ENCODE measurements at places on chromosomes 3 and 15.

GRCh38 chr15:80694611-80695098 lies 455 bp upstream of the ABHD17C start:
- peak overlapping the region; percentile 64 for H3K27ac ChIP-seq
- peaks cover 12% of the 10 kb centered on the region for H3K27me3 ChIP-seq
- no peaks in the 10 kb centered on the region for H3K36me3 ChIP-seq
- H3K4me1 ChIP-seq: peaks cover 8% of the 10 kb centered on the region
- peak overlapping the region; percentile 81 for H3K4me3 ChIP-seq
- peak; percentile 45 for DNase-seq

GRCh38 chr15:85462029-85462428 lies 81.6 kb downstream of the AKAP13 start:
- peaks cover 2% of the 10 kb centered on the region for H3K27me3 ChIP-seq
- H3K4me3 ChIP-seq: no peak overlapping the region
- no peak overlapping the region for H3K27ac ChIP-seq
- H3K36me3 ChIP-seq: no peaks in the 10 kb centered on the region
- no peak for DNase-seq

DNA sequence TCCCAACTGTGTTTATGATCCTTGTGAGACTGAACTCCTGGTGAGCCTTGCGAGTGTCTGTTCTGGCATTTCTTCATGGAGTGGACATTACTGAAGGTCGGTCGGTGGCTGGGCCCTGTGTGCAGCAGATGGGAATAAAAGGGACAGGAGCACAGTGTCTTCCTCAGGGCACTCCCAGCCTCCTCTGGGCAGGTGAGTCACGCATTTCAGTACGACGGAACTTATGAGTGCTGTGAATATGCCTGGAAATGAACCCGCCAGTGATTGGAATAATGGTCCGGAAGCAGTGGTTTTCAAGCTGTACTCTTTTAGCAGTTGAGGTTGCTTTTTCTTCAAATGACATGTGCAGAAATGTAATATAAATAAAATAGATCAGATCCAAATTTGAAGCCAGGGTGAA lies 55.1 kb downstream of the LARS2 start:
- H3K4me1 ChIP-seq: peaks cover 17% of the 10 kb centered on the region
- no peaks in the 10 kb centered on the region for H3K36me3 ChIP-seq
- no peak for DNase-seq
- H3K27ac ChIP-seq: no peak overlapping the region
- no peak overlapping the region for H3K4me3 ChIP-seq
- H3K27me3 ChIP-seq: peaks cover 2% of the 10 kb centered on the region

DNA sequence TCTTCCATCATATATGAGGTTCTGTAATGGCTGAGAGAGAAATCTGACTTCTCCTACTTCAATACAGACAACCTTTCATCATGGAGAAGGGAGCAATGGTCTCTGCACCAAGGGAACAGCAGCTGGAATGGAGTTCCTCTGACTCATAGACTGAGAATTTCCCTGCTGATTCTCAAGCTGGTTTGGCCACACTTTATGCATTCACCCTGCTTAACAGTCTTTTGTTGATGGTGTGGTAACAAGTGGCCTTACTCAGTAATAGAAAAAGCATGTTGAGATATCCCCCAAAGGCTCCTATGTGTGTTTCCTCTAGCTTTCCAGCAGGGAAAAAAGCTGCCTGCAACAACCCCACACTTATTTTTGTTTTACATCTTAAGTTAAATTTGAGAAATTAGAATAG lies 138.1 kb downstream of the GREM1 start:
- no peak overlapping the region for H3K27ac ChIP-seq
- H3K4me3 ChIP-seq: no peak overlapping the region
- H3K27me3 ChIP-seq: no peaks in the 10 kb centered on the region
- H3K36me3 ChIP-seq: no peaks in the 10 kb centered on the region
- H3K4me1 ChIP-seq: no peaks in the 10 kb centered on the region

DNA sequence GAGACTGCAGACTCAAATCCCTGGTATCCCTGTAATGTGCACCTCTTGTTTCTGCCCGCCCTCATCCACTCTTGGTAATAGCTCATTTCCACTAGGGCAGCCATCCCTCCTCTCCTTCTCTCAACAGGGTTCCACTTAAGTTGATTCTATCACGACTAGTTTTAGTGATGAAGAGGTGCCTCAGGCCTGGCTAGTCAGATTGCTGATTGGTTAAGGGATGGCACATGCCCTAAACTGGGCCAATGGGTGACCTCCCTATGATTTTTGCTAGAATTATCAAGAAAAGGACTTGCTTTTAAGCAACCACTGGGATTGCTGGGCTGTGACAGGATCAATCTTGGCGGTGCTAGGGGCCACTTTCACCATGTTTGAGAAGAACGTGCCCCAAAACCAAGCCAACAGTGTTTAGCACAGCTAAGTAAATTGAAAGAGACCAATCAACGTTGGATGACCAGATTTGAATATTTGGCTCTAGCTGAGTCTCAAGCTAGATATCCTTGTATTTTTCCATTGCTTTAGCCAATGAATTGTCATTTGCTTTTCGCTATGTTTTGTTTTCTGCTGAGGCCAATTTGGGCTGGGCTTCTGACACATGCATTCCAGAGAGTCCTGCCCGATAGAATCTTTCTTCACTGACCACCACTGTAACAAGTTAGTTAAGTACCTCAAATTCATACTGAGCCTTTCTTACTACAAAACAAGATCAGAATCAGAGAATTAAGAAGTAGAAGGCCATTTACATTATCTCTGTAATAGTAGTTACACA lies 131.0 kb downstream of the PDZRN3 start:
- no peak overlapping the region for H3K4me3 ChIP-seq
- DNase-seq: no peak
- H3K27me3 ChIP-seq: peaks cover 2% of the 10 kb centered on the region

DNA sequence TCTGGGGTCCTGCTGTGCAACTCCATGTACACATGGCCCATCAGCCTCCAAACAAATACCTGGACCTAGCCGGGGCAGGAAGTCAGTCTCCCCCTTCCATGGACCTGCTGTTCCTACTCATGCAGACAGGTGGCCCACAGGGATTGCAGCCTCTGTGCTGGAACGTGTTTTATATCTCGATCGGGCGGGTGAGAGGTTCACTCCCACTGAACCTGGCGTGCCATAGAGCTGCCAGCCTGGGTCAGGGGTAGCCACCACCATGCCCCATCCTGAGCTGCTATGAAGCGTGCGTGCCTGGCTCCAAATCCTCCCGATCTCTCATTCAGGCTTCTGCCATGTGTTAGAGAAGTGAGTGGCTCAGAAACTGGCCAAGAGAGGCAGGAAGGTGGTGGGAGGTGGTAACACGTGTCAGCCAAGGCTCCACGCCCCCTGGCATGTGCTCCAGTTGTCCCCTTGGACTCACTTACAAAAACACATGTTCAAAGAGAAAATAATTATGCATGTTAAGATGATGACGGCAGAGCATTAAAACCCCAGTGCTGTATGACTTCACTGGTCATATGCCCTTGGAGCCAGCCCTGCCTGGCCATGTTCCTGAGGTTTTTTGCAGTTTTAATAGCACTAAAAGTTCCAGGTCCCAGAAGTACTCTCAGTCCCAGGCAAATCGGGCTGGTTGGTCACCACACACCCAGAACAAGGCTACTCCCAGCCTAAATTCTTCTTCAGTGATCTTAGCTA lies 30.6 kb downstream of the CTSH start:
- no peaks in the 10 kb centered on the region for H3K27me3 ChIP-seq
- no peak overlapping the region for H3K27ac ChIP-seq
- H3K36me3 ChIP-seq: no peaks in the 10 kb centered on the region
- no peak for DNase-seq
- no peak overlapping the region for H3K4me3 ChIP-seq
- peaks cover 12% of the 10 kb centered on the region for H3K4me1 ChIP-seq

GRCh38 chr3:128489927-128490649 lies 2.9 kb downstream of the GATA2 start:
- H3K4me3 ChIP-seq: peak overlapping the region; percentile 84
- peak; percentile 77 for DNase-seq
- H3K4me1 ChIP-seq: peaks cover 9% of the 10 kb centered on the region
- H3K27ac ChIP-seq: no peak overlapping the region

- H3K36me3 ChIP-seq: no peaks in the 10 kb centered on the region
- H3K4me1 ChIP-seq: no peaks in the 10 kb centered on the region
- H3K27me3 ChIP-seq: peaks cover 3% of the 10 kb centered on the region
- DNase-seq: no peak
Measured at GRCh38 chr3:24027946-24028345, 82.9 kb downstream of the NR1D2 start.

DNA sequence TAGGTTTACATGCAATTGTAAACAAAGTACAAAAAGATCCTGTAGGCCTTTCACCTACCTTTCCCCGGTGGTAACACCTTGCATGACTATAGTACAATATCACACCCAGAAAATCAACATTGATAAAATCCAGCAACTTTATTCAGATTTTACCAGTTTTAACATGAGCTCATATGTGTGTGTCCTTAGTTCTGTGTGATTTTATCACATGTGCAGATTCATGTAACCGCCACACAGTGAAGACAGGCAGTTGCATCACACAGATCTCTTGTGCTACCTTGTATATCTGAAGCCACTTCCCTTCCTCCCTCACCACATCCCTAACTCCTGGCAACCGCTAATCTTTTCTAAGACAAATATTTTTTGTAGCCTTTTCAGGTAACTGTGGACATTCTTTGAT lies 183.5 kb upstream of the C2CD4B start:
- no peak overlapping the region for H3K27ac ChIP-seq
- H3K4me1 ChIP-seq: peaks cover 3% of the 10 kb centered on the region
- H3K4me3 ChIP-seq: no peak overlapping the region
- no peaks in the 10 kb centered on the region for H3K36me3 ChIP-seq
- no peaks in the 10 kb centered on the region for H3K27me3 ChIP-seq

DNA sequence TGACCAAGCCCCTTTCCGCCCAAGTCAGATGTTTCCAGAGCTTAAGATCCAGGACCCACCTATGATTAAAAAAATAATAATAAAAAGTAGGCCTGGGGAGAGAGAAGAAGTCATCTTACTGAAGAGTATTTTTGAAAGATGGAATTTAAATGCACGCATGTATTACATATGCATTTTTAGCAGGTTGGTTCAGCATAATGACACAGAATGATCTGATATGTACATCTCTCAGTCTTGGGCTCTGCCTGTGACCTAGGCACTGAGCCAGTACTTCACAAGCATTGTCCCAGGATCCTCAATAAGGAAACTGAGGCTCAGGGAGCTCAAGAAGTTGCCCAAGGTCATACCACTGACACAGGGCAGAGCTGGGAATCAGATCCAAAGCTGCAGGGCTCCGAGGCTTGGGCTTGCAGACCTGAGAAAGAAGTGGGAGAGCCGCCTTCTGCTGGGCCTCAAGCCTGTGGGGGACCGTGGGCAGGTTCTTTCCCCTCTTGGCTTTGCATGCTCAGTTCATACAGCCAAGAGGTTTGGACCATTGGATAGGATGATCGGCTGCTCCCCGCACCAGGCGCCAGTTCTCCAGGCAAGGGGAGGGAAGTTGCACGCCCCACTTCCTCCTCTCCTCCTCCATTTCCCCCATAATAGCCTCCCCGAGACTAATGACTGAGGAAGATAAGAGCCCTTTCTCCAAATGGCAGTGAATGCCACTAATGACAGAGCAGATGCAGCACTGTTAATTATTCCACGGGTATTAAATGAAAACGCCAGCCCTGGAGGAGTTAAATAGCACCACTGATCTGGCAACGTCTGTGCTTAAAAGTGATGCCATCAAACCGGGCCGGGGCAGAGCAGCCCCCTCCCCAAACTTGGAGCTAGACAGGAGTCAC lies 6.9 kb downstream of the SLC6A1 start:
- no peak for DNase-seq
- H3K4me1 ChIP-seq: peaks cover 3% of the 10 kb centered on the region
- no peak overlapping the region for H3K4me3 ChIP-seq
- H3K36me3 ChIP-seq: no peaks in the 10 kb centered on the region
- peaks cover 6% of the 10 kb centered on the region for H3K27me3 ChIP-seq

GRCh38 chr3:177357352-177358090 lies 160.2 kb upstream of the TBL1XR1 start:
- H3K27ac ChIP-seq: peak overlapping the region; percentile 89
- DNase-seq: peak; percentile 26
- H3K4me3 ChIP-seq: peak overlapping the region; percentile 86
- H3K36me3 ChIP-seq: no peaks in the 10 kb centered on the region
- peaks cover 43% of the 10 kb centered on the region for H3K4me1 ChIP-seq

- DNase-seq: no peak
- H3K27me3 ChIP-seq: no peaks in the 10 kb centered on the region
- H3K4me3 ChIP-seq: no peak overlapping the region
- H3K27ac ChIP-seq: no peak overlapping the region
Measured at GRCh38 chr15:37016231-37016630, 84.1 kb downstream of the MEIS2 start.

DNA sequence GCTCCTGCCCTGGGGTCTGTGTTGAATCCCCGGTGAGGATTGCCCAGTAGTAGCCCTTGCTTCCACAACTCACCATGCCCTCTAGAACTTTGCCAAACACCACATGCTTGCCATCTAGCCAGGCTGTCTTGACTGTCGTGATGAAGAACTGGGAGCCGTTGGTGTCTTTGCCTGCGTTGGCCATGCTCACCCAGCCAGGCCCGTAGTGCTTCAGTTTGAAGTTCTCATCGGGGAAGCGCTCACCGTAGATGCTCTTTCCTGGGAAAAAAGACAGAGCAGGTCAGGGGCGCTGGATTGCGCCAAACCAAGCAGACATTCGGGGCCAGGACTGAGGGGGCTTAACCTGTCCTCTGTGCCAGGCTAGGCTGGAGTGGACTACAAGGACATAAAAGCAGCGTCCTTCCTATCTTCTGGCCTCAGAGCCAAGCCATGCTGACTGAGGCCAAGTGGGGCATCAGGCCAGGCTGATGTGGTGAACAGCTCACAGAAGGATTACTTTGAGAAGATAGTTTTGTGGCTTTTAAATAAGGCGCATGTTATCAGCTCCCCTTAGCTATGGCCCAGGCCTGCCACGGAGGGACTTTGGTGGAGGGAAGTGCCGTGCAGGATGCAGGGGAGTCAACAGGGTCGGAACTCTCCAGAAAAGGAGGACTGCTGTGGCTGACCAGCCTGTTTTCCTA lies 5.3 kb downstream of the SNX22 start:
- H3K4me1 ChIP-seq: peaks cover 8% of the 10 kb centered on the region
- peaks cover 4% of the 10 kb centered on the region for H3K36me3 ChIP-seq
- no peaks in the 10 kb centered on the region for H3K27me3 ChIP-seq

DNA sequence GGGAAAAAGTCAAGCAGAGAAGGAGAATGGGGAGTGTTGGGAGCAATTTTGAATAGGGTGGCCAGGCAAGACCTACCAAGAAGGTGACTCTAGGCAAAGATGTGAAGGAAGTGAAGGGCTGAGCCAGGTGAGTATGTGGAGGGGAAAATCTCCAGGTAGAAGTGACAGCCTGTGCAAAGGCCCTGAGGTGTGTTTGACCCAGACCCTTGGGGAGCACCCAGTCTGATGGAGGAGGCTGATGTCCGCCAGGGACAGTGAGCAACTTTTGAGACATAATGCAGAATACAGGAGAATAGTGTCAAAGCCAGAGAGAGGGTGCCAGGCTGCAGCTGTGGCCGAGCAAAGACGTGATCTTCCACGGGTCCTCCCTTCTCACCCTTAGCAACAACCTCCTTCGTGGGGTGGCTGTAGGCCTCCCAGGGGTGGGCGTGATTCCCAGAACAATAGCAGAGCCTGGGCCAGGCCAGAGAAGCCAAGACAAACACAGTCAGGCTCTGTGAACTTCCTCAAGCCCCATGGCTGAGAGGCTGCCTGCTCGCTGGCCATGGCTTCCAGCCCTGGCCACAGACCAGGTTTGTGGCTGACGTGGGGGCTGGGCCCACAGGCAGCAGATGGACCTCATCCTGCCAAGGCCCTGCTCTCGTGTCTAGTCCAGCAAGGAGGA lies 58.1 kb downstream of the SLC6A6 start:
- no peak for DNase-seq
- H3K36me3 ChIP-seq: no peaks in the 10 kb centered on the region
- no peaks in the 10 kb centered on the region for H3K4me1 ChIP-seq
- peaks cover 3% of the 10 kb centered on the region for H3K27me3 ChIP-seq

Measured in glutamatergic neuron (in vitro differentiated cells).